ENCODE measurements at places on chromosomes 2 and 18.

GRCh38 chr18:62894681-62895390 lies 179.5 kb downstream of the PHLPP1 start:
- no peak for DNase-seq
- no peak overlapping the region for H3K27ac ChIP-seq
- H3K36me3 ChIP-seq = peaks cover 19% of the 10 kb centered on the region
- peaks cover 22% of the 10 kb centered on the region for H3K4me1 ChIP-seq

GRCh38 chr18:54805571-54806334 lies 22.5 kb upstream of the RAB27B start:
- DNase-seq = peak; percentile 43
- no peaks in the 10 kb centered on the region for H3K27me3 ChIP-seq
- peaks cover 20% of the 10 kb centered on the region for H3K4me1 ChIP-seq
- no peak overlapping the region for H3K4me3 ChIP-seq

DNA sequence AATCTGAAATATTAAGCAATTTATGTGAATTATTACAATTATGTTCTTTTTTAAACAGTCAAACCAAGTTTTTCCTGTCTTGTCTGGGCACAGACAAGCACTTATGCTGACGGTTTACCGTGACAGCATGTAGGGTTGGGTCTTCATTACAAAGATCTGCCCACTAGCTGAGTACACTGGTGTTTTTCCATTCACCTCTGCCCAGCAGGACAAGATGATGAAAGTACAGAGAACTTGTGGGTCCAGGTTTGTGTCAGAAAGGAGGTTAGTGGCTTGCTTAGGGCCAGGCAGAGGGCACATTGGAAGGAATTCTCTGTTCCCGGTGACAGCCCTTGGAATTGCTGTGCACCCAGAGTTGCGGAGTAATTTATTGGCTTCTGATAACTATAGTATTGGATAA lies 14.0 kb downstream of the NABP1 start:
- H3K27me3 ChIP-seq = no peaks in the 10 kb centered on the region
- no peak for DNase-seq
- H3K27ac ChIP-seq = no peak overlapping the region
- H3K4me3 ChIP-seq = no peak overlapping the region
- peaks cover 23% of the 10 kb centered on the region for H3K36me3 ChIP-seq

DNA sequence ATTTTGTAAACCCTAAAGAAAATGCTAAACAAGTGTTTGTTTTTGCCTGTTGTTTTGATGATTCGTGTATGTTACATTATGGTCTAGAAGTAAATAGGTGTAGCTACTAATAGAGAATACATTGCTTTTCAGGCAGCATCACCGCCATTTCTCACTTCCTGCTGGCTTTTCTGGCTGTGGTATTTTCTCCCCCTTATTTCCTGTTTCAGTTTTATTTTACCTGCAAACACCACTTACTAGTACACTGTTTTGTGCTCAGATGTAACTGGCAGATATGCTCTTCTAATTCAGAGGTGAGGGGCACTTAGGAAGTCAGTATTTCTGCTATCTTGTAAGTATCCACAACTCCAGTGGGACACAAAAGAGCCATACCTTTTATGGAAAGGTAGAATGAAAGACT lies 38.1 kb upstream of the SLC3A1 start:
- H3K4me3 ChIP-seq = peak overlapping the region; percentile 38
- H3K4me1 ChIP-seq = peaks cover 30% of the 10 kb centered on the region
- peak overlapping the region; percentile 74 for H3K27ac ChIP-seq
- no peaks in the 10 kb centered on the region for H3K27me3 ChIP-seq
- peaks cover 5% of the 10 kb centered on the region for H3K36me3 ChIP-seq

DNA sequence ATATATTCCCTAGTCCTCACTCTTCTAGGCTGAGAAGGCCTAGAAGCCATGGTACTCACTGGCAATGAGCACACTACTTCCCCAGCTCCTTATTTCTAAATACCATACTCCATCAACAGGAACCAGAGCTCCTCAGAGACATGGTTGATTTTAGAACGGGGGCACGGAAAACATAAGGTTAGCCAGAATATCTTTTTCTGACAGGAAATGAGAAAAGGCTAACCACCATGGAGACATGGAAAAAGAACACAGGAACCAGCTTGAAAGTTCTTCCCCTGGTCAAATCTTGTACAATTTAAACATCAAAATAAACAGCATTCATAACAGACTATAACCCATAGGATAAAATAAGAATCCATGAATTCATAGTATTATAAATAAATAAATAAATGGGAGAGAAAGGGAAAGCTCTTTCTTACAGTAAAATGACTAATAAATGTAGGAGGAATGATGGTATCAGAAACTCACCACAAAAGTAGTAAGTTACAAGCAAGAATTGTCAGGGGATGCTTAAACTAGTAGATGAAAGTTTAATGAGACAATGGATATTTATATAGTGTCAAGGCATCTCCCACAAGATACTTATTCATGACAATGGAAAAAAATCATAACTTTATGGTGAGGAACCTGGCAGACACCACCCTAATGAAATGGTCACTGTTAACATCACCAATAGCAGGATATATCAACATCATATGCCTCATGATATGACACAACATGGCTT lies 20.6 kb upstream of the GCC2 start:
- H3K27me3 ChIP-seq = peaks cover 10% of the 10 kb centered on the region
- no peak for DNase-seq
- H3K4me1 ChIP-seq = no peaks in the 10 kb centered on the region
- no peak overlapping the region for H3K4me3 ChIP-seq
- no peaks in the 10 kb centered on the region for H3K36me3 ChIP-seq
- no peak overlapping the region for H3K27ac ChIP-seq

DNA sequence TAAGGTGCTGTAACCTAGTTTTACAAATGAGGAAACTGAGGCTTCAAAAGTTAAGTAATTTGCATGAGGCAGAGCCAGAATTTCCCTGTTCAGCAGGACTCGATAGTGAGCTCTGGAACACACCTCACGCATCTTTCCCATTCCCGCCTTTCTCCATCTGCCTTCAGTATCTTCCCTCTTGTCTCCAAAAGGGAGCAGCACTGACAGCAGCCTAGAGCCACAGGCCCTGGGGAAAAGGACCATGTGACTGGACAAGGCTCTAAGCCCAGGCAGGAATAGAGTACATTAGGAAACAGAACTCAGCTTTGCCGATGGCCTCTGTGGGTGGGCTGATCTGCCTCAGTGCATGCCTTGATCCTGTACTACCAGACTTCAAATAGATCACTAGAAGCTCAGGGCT lies 21.5 kb downstream of the GPR155 start:
- no peak for DNase-seq
- H3K4me1 ChIP-seq = no peaks in the 10 kb centered on the region
- no peak overlapping the region for H3K4me3 ChIP-seq
- no peaks in the 10 kb centered on the region for H3K27me3 ChIP-seq

- no peak for DNase-seq
- no peak overlapping the region for H3K27ac ChIP-seq
- H3K36me3 ChIP-seq = no peaks in the 10 kb centered on the region
- H3K4me1 ChIP-seq = no peaks in the 10 kb centered on the region
Observed at GRCh38 chr2:114294741-114295140, 147.7 kb upstream of the DPP10 start.

DNA sequence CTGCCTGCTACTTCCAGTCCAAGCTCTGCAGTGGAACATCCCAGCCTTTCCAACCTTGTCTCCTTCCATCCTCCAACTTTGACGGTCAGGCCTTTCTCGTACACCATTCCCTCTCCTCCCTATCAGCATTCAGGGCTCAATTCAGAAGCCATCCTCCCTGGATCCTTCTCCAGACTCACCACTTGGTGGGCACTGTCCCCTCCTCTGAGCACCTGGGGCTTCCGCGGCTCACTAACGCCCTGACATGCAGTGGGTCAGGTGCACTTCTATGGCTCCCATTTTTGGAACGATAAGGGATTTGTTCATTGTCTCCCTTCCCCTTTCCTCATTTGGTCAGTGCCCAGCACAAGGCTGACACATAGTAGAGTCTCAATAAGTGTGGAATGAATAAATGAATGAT lies 56.7 kb downstream of the TNS1 start:
- H3K4me3 ChIP-seq = no peak overlapping the region
- DNase-seq = no peak
- peaks cover 18% of the 10 kb centered on the region for H3K4me1 ChIP-seq
- H3K36me3 ChIP-seq = no peaks in the 10 kb centered on the region

DNA sequence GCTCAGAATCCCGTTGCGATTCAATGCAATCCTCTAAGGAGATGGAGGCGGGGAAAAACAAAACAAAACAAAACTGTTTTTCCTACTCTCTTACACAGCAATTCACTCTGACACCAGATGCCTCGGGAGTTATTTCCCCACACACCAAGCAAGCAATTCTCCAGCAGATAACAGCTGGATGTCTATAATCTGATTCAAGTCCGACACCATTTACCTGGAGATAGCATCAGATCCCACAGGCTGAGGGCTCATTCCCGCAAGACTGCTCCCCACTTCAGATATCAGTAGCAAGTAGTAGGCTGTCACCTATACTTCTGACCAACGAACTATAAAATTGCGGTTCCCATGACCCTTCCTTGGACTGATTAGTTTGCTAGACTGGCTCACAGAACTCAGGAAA lies 58.7 kb downstream of the DTNB start:
- no peaks in the 10 kb centered on the region for H3K36me3 ChIP-seq
- H3K27me3 ChIP-seq = no peaks in the 10 kb centered on the region
- no peak for DNase-seq
- no peak overlapping the region for H3K27ac ChIP-seq

DNA sequence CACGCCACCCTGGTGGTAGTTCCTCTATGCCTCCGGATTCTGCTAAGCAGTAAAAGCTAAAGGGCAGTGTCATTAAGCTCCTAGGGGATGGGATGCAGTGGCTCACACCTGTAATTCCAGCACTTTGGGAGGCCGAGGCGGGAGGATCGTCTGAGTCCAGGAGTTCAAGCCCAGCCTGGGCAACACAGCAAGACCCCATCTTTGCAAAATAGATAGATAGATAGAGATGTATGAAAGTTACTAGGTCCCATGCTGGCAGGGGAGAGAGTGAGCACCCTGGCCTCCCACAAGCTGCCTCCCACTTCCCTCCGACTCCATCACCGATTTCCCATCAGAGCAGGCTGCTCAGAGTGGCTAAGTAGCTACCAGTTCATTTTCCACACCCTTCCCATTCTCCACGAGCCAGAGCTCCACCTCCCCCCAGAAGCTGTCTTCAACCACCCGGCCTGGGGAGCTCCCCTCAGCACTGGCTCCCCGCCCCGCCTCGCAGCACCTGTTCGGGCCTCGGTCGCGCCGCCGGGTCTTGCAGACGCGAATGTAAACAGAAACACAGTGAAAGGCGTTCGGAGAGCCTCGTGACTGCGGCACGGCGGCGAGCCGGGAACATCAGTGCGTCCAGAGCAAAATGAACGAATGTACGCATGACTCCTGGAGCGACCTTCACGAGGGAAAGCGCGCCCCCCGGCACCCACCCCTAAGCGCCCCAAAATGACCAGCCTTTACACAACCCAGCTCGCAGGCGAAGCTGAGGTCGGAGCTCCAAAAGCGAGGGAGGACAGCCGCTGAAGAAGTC lies 598 bp upstream of the CEP68 start:
- peak overlapping the region; percentile 86 for H3K4me3 ChIP-seq
- H3K36me3 ChIP-seq = peaks cover 10% of the 10 kb centered on the region
- peak overlapping the region; percentile 84 for H3K27ac ChIP-seq
- DNase-seq = no peak
- peaks cover 57% of the 10 kb centered on the region for H3K4me1 ChIP-seq
- H3K27me3 ChIP-seq = no peaks in the 10 kb centered on the region

GRCh38 chr2:160650196-160651118 lies 156.8 kb upstream of the RBMS1 start:
- H3K27me3 ChIP-seq = peaks cover 6% of the 10 kb centered on the region
- no peak overlapping the region for H3K4me3 ChIP-seq
- H3K27ac ChIP-seq = no peak overlapping the region

DNA sequence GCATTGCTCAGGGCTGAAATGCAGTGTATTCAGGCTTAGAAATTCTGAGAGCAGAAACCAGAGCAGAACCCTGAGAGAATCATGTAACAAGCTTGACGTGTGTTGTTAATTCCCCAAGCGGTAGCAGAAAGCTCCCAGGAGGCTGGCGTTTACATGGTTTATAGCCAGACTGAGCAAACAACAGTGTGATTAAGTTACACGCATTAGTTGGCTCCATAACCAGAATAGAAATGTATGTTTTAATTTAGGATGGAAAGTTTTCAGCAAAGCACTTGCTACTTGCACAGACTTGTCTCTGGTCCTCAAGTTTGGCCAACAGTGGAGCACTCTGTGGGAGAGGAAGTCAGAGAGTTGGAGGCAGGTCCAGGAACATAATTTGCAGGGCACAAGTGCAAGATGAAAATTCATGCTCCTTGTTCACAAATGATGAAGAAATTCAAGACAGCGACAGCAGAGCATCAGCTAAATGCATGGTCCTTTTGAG lies 69.3 kb downstream of the MAPK4 start:
- H3K27ac ChIP-seq = no peak overlapping the region
- H3K36me3 ChIP-seq = no peaks in the 10 kb centered on the region
- H3K4me3 ChIP-seq = no peak overlapping the region

GRCh38 chr2:67566285-67566684 lies 169.2 kb downstream of the ETAA1 start:
- H3K4me3 ChIP-seq = no peak overlapping the region
- no peaks in the 10 kb centered on the region for H3K36me3 ChIP-seq
- no peak for DNase-seq
- no peaks in the 10 kb centered on the region for H3K27me3 ChIP-seq
- H3K4me1 ChIP-seq = no peaks in the 10 kb centered on the region

DNA sequence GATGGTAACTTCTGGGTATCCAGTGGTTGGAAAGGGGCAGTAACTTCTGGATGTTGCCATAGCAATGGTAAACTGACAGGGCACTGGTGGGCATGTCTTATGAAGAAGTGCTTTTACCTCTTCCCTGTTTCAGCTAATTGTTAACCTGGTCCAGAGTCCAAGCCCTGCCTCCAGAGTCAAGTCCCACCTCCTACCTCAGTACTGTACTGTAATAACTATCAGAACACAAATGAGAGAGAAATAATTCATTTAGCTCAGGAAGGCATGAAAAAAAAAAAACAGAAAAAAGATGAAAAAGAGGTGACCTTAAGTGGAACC lies 237.0 kb downstream of the ZNF804A start:
- H3K36me3 ChIP-seq = no peaks in the 10 kb centered on the region
- no peaks in the 10 kb centered on the region for H3K4me1 ChIP-seq
- H3K27me3 ChIP-seq = no peaks in the 10 kb centered on the region

Data from activated CD8-positive, alpha-beta memory T cell treated with anti-CD3 and anti-CD28 coated beads, Interleukin-2, amount 10 ng/mL, durations not matched to agents 7 days and 5 days (primary cell).